ENCODE measurements at places on chromosomes 6 and 20. TPM values are rescaled to one million over a fixed set of nuclear protein-coding genes. Genes with fewer than 3 reads are reported as not detected.

GRCh38 chr20:38350879-38351775 is 4.8 kb downstream of the LBP start:
- no peaks in the 10 kb centered on the region for H3K4me1 ChIP-seq
- no peaks in the 10 kb centered on the region for H3K27me3 ChIP-seq
- H3K27ac ChIP-seq, result no peak overlapping the region

DNA sequence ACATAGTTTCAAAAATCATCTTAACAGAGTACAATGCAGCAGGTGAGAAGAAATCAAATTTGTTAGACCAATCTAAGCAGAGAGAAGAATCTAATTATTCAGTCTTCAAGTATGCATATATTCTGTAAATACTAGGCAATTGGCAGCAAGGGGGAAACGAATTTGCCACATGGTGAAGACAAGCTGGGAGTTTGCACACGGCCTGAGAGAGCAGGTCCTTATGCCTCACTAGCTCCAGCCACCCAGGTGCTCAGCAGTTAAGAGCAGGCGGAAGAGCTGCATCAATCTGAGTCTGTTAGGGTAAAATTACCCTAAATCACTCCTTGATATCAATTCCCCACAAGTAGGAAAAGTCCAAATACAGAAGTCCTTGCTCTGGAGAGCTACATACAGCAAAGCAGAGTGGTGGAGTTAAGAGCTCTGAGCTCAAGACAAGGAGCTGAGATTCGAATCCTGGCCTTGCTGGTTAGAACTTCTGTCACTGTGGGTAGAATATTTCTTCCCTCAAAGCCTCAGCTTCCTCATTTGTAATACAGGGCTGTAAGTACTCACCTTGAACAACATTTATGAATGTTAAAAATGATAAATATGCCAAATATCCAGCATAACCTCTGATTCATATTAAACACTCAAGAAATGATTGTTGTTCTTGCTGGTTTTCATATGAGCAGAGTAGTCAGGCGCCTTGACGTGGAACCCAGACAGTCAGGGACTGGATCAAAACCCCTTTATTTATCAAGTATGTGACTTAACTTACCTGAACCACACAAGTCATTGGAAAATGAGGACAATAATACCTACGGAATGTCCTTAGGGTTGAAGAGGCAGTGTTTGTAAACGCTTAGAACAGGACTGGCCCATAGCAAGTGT is 444.2 kb downstream of the CDH26 start:
- H3K27ac ChIP-seq, result no peak overlapping the region
- DNase-seq, result no peak
- no peaks in the 10 kb centered on the region for H3K36me3 ChIP-seq
- no peak overlapping the region for H3K4me3 ChIP-seq
- H3K4me1 ChIP-seq, result no peaks in the 10 kb centered on the region

GRCh38 chr6:39494998-39495397 is 172.5 kb upstream of the KCNK16 start:
- H3K36me3 ChIP-seq, result no peaks in the 10 kb centered on the region
- no peak overlapping the region for H3K27ac ChIP-seq
- H3K27me3 ChIP-seq, result 0 out of 2 replicates have a peak, but pooled peaks cover 1% of the 10 kb centered on the region
- no peak overlapping the region for H3K4me3 ChIP-seq
- no peaks in the 10 kb centered on the region for H3K4me1 ChIP-seq

DNA sequence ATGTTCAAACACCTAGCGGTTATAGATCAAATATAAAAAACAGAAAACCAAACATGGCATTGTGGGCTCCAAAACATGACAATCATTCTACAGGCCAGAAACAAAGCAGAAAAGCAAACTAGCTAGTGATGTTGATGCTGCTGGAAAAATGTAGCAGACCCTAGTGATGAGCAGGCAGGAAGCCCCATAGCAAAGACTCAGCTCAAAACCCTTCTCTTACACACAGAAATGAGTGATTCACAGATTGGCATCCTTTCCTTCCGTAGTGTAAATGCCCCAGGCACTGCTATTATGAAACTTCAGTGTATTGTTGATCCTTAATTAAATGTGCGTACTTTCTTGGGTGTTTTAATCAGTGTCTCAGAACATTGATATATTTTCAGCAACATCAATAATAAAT is 425.1 kb downstream of the UTRN start:
- no peaks in the 10 kb centered on the region for H3K4me1 ChIP-seq
- no peak overlapping the region for H3K4me3 ChIP-seq
- no peaks in the 10 kb centered on the region for H3K36me3 ChIP-seq
- H3K27me3 ChIP-seq, result no peaks in the 10 kb centered on the region
- no peak for DNase-seq
- no peak overlapping the region for H3K27ac ChIP-seq

DNA sequence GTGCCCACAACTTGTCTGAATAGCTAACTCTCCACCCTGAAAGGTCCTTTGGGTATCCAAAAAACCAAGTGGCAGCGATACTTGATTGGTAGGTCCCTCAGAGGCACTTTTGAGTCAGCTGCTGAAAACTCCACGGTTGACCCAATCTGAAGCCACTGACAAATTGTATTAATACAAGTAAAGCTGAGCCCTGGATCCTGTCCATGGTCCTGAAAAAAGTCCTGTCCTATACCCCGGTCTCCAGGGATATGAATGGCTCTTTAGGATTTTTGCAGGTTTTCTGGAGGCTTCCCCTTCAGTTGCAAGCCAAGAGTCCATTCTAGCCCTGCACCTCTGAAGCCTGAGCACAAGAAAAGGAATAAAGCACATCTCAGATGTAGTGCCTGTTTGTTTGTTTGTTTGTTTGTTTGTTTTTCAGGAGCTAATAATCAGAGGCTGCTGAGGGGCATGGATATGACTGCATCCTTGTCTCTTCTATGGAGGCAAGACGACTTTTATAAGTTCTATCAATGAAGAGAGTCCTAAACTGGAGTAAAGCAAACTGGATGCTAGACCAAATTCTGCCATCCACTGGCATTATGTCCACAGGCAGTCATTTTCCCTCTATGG is 1.7 kb upstream of the SLC12A5 start:
- H3K27ac ChIP-seq, result no peak overlapping the region
- DNase-seq, result peak; percentile 86
- H3K36me3 ChIP-seq, result no peaks in the 10 kb centered on the region
- no peaks in the 10 kb centered on the region for H3K4me1 ChIP-seq
- no peak overlapping the region for H3K4me3 ChIP-seq

DNA sequence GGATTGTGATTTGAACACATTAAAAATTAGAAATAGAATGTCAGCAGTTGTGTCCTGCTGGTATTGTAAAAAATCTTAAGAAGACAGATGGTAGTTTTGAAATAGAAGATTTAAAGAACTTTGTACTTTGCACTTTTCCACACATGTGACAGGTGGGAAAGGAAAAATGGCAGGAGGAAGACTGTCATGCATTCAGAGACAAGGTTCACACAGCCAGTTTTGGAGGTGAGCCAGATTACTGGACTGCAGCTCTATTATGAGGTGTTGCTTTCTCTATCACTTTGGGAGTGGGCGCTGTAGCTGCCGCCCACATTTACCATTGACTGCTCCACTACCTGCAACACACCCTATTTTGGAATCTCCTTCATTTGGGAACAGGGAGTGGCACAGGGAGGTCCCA is 12.1 kb upstream of the NDUFAF4 start:
- DNase-seq, result no peak
- no peaks in the 10 kb centered on the region for H3K36me3 ChIP-seq
- no peak overlapping the region for H3K4me3 ChIP-seq

DNA sequence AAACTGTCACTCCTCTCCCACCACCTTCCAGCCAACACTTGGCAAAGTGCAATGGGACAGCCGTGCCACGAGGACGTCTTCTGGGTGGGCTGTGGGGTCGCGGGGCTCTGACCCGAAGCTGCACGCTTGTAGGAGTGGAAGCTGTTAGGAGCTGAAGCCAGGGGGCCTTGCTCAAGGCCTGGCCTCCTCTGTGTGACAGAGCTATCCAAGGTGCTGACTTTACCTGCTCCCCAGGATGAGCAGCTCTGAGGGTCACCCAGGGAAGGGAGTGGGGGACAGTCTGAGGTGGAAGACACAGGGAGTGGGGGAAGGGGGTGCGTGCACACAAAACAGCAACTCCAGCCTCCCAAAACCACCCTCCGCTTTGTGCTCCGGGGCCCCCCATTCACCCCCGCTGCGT is 17.5 kb upstream of the CHRNA4 start:
- H3K36me3 ChIP-seq, result no peaks in the 10 kb centered on the region
- H3K4me3 ChIP-seq, result no peak overlapping the region
- no peaks in the 10 kb centered on the region for H3K27me3 ChIP-seq
- H3K27ac ChIP-seq, result no peak overlapping the region
- H3K4me1 ChIP-seq, result peaks cover 10% of the 10 kb centered on the region

GRCh38 chr6:24916496-24916895 is 19.3 kb downstream of the RIPOR2 start:
- no peak overlapping the region for H3K27ac ChIP-seq
- H3K27me3 ChIP-seq, result no peaks in the 10 kb centered on the region
- H3K4me1 ChIP-seq, result no peaks in the 10 kb centered on the region
- no peak for DNase-seq
- H3K36me3 ChIP-seq, result no peaks in the 10 kb centered on the region

DNA sequence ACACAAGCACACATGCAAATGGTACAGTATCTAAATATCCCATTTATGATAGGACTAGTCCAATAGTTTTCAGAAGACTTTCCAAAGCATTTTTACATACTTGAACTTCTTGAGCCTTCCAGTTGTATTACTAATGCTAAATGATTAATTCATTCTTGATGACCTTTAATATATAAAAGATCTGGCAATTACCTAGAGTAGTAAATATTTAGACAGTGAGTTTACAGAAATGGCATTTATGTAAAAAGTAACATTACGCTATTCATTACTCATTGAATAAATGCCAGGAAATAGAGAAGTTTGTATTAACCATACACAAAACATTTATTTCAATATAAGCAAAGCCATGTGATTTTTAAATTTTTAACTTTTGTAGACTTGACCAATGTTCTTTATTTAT is 158.8 kb downstream of the DST start:
- no peak overlapping the region for H3K4me3 ChIP-seq
- H3K4me1 ChIP-seq, result peaks cover 20% of the 10 kb centered on the region
- H3K27ac ChIP-seq, result no peak overlapping the region

GRCh38 chr6:152356662-152357061 is 280.5 kb downstream of the SYNE1 start:
- H3K27me3 ChIP-seq, result no peaks in the 10 kb centered on the region
- no peaks in the 10 kb centered on the region for H3K36me3 ChIP-seq
- H3K27ac ChIP-seq, result no peak overlapping the region
- H3K4me3 ChIP-seq, result no peak overlapping the region

Gene LRRC1
- total RNA-seq, result 66.1 TPM

Gene CPNE1
- total RNA-seq, result 833 TPM

Gene GABRR1
- 0.12 TPM for total RNA-seq

Gene SEL1L2
- not detected for total RNA-seq

Gene MTG2
- 111 TPM for total RNA-seq

Gene UNC5CL
- total RNA-seq, result 4.5 TPM
